SK-N-MC (cell line): ENCODE measurements at places on chromosomes 11 and 22.

DNA sequence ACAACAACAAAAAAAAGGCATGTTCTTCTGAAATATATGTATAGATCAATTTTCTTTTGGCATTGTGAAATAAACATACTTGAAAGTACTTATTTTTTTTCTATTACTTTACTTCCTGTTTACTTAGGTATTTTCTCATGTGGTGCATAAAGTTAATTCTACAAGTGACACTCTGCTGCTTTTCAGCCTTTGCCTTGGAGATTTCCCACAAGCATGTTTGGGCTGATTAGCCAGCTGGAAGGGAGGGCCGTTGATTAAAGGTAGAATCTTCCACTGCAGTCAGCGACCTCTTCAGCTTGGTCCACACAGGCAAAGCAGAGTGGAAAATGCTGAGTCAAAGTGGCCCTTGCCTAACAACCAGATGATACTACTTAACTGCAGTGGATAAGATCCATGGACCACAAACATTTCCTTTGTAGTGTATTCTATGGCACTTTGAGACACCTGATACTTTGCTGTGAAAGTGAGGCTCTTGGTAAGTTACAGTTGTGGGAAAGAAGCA, 176.0 kb downstream of the ARHGAP42 start:
- no peak for DNase-seq

GRCh38 chr11:203945-204586, 3.1 kb downstream of the BET1L start:
- no peak for DNase-seq

- DNase-seq, result no peak
Observed at GRCh38 chr11:35305670-35306382, 113.5 kb downstream of the SLC1A2 start.

GRCh38 chr22:48662476-48663135, 1165.1 kb downstream of the BRD1 start:
- no peak for DNase-seq

DNA sequence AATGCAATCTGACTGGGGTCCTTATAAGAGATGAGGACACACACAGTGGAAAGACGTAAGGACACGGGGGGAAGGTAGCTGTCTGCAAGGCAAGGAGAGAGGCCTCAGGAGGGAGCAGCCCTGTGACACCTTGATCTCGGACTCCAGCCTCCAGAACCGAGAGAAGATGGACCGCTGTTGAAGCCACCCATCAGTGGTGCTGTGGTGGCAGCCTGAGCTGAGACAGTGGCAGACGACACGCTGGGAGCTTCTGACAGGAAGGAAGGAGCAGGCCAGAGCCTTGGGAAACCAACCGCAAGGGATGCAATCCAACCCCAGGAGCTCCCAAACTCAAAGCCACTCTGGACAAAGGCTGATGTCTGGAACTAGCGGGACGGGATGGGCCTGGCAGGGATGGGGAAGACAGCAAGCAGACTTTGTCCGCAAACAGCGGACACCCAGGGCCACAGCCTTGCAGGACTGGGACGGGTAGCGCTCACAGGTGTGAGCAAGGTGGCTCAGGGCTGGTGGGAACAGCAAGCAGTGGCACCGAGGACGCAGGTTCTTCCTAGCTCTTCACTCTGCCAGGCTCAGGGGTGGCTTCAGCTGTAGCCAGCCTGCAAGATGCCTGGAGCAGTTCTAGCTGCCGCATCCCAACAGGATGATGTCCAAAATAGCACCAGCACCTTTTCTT, 10.9 kb downstream of the LTO1 start:
- no peak for DNase-seq

GRCh38 chr11:116414357-116414880, 358.4 kb downstream of the BUD13 start:
- DNase-seq, result no peak

GRCh38 chr11:73019996-73020395, 122.1 kb downstream of the FCHSD2 start:
- DNase-seq, result no peak

GRCh38 chr11:35549787-35550186, 24.4 kb upstream of the PAMR1 start:
- no peak for DNase-seq
